ENCODE measurements at places on chromosomes 12 and 14.

GRCh38 chr12:26853303-26854030 lies 20.5 kb upstream of the ITPR2 start:
- ATAC-seq: peak; percentile 75

DNA sequence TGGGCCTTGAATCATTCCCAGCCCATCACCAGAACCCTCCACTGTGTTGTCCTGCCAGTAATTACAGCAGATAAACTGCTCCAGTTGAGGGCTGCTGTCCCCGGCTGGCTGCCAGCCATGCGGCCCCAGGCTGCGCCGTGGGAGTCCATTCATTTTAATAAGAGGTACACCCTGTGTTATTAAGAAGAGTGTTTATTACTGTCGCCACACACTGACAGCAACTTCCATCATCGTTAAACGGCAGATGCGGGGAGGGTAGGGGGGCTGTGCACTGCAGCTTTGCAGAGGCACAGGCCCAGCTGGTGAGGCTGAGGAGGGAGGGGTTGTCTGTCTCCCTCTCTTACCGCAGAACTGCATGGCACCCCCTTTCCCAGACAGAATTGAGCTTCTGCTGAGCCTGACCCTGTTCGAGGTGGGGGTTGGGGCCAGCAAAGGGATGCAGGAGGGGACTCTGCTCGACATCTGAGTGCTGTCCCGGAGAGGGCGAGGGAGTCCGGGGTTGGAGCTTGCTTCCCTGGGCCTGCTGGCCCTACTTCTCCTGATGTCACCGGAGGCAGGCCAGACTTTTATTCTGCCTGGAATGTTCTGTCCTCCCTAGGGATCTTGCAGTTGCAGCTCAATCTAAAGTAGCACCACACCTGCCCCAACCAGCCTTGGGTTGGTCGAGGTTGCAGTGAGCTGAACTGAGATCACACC lies 33.8 kb upstream of the GPATCH2L start:
- no peak for ATAC-seq

DNA sequence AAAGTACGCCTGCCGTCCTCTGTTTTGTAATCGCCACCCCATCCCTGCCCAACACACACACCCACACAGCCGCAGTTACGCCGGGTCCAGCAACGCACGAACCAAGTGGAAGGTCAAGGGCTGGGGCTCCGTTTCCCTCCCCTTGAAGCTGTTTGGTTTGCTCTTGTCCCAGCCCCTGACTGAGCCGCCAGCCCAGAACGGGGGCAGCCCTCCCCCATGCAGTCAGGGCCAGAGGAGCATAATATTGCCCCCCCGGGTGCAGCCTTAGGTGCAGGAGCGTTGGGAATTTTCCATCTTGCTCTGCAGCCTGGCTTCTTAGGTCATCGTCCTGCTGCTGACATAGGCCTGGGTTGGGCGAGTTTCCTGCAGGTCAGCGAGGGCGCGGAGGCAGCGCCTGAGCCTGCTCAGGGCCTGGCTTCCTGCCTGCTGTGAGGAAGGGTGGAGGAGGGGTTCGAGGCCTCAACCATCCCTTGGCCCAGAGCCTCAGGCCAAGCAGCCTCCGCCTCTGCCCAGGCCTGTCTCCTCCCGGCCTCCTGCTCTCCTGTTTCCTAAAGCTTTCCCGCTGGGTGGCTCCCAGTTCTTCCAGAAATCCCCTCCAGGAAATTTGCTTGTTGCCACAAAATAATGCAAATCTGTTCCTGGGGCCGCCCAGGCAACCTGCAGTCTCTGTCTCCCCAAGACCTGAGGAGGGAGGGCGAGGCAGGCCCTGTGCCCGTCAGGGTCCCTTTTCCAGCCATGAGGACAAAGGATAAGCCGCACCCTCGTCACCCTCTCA lies 44.5 kb downstream of the PSMA6 start:
- ATAC-seq: peak; percentile 65

DNA sequence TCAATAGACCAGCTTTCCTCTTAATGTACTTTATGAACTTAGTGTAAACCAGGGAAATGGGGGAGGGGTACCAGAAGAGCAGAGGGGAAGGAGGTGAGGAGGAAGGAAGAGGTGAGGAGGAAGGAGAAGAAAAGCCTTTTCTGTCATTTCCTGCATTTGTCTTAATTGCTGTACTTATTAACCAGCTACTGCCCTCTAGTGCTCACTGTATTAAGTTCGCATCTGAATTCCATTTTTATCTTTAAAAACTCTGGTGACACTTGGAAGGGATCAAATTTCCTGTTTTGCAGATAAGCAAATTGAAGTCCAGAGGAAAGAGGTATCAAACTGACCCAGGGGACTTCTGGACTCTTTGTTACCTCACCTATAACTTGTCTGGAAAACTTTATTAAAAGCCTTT lies 22.2 kb downstream of the MANSC1 start:
- peak; percentile 62 for ATAC-seq

DNA sequence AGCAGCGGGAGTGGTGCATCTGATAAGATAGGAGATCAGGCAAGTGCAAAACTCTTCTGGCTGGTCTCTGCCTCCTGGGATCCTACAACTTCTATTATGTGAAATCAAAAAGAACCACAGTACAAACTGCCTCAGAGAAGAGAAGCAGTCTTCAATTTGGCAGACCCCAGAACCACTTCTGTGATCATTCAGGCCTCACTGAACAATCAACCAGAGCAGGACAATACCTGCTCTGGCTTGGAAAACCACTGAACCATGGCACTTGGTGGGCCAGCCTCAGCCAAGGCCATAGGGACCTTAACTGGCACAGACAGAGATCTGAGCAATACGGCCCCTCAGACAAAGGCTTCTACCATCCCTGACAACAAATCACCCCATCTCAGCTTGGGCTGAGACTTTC lies 103.0 kb downstream of the NDUFA12 start:
- ATAC-seq: no peak

- no peak for ATAC-seq
Observed at GRCh38 chr12:4118601-4119156, 154.9 kb upstream of the CCND2 start.

- no peak for ATAC-seq
Observed at GRCh38 chr12:125099409-125099782, 34.2 kb downstream of the AACS start.

DNA sequence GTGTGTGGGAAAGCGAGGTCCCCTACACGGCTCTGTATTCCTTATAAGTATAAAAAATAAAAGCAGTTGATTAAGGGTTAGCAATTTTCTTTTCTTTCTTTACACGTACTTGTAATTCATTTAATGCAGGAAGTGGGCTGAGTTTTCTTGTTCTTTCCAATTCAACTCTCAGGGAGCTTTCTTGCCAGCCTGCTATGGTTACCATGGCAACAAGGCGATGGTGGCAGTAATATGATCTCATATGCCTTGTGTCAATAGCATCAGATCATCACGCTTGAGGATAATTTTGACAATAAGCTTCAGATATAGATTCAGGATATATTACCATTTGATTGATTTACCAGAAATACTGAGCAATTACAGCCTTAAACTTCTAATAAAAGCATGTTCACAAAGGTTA lies 466.5 kb downstream of the APAF1 start:
- ATAC-seq: no peak

- no peak for ATAC-seq
Observed at GRCh38 chr12:63068857-63069442, 82.1 kb downstream of the AVPR1A start.

DNA sequence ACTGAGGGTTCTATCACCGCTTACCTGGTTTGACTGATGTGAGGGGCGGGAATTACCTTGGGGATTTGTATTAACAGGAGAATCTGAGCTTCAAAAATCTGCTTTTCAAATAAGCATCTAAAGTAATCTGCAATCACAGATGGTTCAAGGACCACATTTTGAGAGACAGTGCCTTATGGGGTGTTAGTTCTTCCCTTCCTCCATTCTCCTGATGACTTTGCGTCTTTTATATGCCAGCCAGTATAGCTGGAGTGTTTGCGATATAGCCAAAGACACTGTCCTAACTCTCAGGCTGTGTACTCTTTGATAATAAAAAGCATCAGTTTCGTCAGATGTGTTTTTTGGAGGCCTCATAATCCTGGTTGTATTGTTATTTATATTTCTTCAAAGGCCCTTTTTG lies 39.5 kb downstream of the PPHLN1 start:
- ATAC-seq: no peak

DNA sequence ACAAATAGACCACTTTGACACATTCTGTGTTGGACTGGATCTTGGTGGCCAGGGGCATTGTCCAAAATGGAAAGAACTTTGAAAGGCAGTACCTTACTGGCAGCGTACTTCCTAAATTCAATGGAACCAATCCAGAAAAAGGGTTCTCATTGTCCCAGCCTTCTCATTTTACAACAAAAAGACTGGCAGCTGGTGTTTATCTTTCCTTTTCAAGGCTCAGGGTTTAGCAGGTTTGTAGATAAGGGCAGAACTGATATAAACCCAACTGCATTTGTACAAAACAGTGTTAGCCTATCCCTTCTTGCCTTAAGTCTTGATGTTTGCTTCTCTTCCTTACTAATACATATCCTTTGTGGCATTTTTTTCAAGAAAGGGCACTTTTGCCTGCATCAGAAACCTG lies 7.7 kb downstream of the THAP2 start:
- no peak for ATAC-seq

- no peak for ATAC-seq
Observed at GRCh38 chr14:67167420-67168109, 21.7 kb upstream of the GARIN2 start.

DNA sequence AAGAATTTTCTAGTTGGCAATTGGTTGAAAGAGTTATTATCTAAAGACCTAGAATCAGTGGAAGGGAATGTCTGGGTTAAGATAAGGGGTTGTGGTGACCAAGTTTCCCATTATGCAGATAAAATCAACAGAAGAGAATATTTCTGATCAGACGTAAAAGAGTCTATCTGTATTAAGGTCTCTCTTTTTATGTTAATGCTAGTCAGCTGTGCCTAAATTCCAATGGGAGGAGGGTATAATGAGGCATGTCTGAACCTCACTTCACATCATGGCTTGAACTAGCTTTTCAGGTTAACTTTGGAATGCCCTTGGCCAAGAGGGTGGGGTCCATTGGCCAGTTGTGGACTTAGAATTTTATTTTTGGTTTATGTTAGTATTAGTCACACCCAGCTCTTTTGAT lies 34.3 kb upstream of the CHST11 start:
- no peak for ATAC-seq

DNA sequence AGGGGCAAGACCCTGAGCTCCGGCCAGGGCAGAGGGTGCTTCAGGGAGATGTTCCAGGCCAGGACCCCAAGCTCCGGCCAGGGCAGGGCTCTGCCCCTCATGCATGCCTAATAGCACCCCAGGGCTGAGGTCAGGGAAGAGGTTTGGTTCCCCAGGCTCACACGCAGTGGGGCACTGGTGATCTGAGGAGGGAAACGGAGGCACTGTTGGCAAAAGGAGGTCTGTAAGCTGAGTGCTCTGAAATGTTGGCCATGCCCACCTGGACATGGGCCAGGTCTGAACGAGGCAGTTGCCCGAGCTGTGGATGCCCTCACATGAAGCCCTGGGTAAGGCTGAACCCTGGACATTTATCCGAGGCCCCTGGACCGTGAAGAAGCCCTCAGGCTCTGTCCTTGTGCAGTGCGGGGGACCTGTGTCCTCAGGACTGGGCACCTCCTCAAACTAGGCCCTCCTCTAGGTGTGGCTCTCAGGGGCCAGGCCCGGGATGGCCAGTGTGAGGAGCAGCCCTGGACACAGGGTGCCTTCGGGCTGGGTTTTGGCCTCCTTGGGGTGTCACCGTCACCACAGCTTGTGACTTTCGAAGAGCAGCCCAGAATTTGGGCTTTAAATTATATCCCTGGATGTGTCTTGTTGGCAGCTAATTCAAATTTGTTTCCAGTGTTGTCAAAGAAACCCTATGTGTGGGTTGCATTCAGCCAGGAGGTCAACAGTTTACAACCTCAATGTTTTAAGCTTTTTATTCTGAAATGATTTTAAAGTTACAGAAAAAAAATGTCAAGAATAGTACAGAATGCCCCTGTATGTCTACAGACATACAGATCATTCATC lies 66.8 kb downstream of the ADGRD1 start:
- no peak for ATAC-seq

- ATAC-seq: no peak
Observed at GRCh38 chr12:12693111-12693671, 2.8 kb downstream of the GPR19 start.

- ATAC-seq: no peak
Observed at GRCh38 chr14:58666737-58667136, 29.0 kb downstream of the DACT1 start.

- ATAC-seq: peak; percentile 48
Observed at GRCh38 chr14:64800000-64800399, 79.7 kb downstream of the SPTB start.

DNA sequence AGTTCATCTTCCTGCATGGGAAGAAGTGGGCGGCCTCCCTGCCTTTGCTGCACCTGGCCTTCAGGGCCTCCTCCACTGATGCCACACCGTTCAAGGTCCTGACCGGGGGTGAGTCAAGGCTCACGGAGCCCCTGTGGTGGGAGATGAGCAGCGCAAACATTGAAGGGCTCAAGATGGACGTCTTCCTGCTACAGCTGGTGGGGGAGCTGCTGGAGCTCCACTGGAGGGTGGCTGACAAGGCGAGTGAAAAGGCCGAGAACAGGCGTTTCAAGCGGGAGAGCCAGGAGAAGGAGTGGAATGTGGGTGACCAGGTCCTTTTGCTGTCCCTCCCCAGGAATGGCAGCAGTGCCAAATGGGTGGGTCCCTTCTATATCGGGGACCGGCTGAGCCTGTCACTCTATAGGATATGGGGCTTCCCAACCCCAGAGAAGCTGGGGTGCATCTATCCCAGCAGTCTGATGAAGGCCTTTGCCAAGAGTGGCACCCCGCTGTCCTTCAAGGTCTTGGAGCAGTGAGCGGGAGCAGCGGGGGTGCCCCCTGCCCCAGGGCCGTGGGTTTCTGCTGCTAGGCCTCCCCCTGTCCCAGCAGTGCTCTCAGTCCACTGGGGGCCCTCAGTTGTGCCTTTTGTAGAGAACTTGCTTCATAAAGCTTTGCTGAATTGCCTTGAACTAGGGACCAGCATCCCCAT lies 12.4 kb downstream of the CBLN3 start:
- ATAC-seq: no peak

DNA sequence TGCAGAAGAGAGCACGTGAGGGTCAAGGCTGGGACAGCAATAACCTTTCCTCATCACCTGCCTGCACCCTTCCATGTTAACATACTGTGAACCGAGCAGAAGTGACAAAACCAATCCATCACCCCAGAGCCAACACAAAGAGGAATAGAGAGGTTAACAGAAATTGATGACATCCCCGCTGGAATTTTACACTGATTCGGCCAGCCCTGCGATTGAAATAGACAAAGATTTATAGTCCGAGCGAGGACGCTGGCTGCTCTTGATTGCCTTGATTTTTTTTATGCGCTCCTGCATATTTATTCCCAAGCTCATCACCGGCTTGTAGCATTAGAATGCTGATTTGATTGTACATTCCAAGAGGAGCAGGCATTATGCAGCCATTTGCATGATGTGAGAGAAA lies 729.7 kb downstream of the BCL11B start:
- no peak for ATAC-seq

- ATAC-seq: no peak
Observed at GRCh38 chr12:27931390-27931789, 41.1 kb downstream of the PTHLH start.

GRCh38 chr12:39905152-39905551 lies 200.7 kb downstream of the SLC2A13 start:
- peak; percentile 64 for ATAC-seq

DNA sequence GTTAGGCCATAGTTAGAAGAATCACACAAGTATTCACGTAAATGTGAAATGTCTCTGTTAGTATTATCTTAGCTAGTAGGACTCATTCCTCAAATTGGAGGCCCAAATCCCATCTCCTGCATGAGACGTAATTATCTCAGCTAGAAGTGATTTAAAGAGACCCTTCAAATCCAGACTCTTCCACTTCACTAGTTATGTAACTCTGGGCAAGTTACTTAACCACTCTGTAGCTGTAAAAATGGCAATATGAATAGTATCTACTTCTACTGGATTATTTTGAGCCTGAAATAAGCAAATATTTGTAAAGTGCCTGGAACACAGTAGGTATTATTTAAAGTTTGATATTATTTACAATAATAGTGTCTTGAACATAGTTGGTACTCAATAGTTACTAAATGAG lies 28.4 kb upstream of the CDKL1 start:
- no peak for ATAC-seq

Measured in esophagus mucosa (tissue), 1 donor.